ENCODE measurements at places on chromosomes 6 and 20.

- no peak for DNase-seq
Observed at GRCh38 chr6:139640448-139640847, 266.0 kb upstream of the CITED2 start.

GRCh38 chr20:57469418-57470211 is 55.3 kb downstream of the CTCFL start:
- DNase-seq: no peak

GRCh38 chr20:58117944-58118343 is 110.5 kb downstream of the ANKRD60 start:
- no peak for DNase-seq

- no peak for DNase-seq
Observed at GRCh38 chr6:87763901-87764300, 61.9 kb upstream of the AKIRIN2 start.

- no peak for DNase-seq
Observed at GRCh38 chr6:26349964-26350857, 14.8 kb upstream of the BTN3A2 start.

- no peak for DNase-seq
Observed at GRCh38 chr20:32395066-32395465, 36.9 kb downstream of the ASXL1 start.

- DNase-seq: no peak
Observed at GRCh38 chr6:20334334-20334733, 67.3 kb upstream of the E2F3 start.

- DNase-seq: no peak
Observed at GRCh38 chr6:135537741-135538301, 40.3 kb upstream of the AHI1 start.

DNA sequence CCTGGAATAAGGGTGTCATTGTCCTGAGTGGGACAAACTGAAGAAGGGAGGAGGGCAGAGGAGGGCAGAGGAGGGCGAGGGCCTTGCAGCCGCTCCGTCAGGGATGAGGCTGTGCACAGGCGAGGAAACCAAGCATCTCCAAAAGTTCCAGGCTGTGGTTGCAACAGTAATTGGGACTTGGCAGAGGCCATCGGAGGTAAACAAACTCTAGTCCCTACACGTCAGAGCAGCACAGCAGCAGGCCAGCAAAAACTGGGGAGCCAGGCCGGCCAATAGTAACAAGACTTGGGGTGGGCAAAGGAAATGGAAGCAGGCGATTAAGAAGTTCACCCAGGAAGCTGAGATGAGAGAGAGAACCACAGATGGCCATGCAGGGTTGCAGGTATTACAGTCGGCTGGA is 142.8 kb downstream of the SMOC2 start:
- DNase-seq: no peak

DNA sequence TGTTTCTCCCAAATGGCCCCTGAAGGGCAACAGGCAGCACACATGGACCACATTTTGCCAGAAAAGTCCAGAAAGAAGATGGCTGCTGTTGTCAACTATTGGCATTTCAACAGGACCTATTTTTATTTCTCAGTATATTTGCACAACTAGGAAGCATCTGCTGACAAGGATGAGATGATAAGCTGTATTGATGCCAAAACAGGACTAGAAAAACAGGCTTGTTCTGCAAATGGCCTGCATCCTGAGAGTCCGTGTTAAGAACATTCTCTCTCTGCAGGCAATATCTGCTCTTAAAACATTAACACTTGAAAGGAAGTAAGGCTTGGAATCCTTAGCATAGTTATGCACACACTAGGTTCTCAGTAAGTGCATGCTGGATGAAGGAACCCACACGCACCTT is 283.7 kb downstream of the ESR1 start:
- DNase-seq: no peak

GRCh38 chr6:68240726-68241125 is 394.4 kb upstream of the ADGRB3 start:
- no peak for DNase-seq

DNA sequence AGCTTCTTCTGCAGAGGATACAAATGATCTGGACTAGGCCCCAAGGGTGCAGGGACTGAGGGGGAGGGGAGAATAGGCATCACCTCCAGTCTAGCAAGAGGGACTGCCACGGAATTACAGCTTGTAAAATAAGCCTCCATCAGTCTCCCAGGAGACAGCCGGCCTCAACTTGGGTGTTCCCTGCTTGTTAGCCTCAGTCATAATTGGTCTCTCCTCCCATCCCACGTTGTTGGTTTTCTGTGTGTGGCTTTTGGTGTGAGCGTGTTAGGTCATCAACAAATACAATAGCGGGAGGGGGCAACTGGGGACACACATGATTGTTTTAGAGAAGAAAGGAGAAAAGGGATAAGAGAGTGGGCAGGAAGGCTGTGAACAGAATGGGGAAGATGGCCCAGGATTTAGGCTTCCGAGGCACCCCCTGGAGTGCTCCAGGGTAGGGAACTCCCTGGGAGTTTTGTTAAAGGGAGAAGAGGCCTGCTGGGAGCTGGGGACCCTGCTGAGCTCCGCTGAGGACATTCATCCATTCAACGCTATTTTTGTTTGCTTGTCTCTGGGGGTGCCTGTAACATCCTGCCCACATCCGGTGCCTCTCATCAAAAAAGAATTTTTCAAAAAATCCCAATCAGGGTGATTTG is 9.2 kb downstream of the FOXA2 start:
- no peak for DNase-seq

DNA sequence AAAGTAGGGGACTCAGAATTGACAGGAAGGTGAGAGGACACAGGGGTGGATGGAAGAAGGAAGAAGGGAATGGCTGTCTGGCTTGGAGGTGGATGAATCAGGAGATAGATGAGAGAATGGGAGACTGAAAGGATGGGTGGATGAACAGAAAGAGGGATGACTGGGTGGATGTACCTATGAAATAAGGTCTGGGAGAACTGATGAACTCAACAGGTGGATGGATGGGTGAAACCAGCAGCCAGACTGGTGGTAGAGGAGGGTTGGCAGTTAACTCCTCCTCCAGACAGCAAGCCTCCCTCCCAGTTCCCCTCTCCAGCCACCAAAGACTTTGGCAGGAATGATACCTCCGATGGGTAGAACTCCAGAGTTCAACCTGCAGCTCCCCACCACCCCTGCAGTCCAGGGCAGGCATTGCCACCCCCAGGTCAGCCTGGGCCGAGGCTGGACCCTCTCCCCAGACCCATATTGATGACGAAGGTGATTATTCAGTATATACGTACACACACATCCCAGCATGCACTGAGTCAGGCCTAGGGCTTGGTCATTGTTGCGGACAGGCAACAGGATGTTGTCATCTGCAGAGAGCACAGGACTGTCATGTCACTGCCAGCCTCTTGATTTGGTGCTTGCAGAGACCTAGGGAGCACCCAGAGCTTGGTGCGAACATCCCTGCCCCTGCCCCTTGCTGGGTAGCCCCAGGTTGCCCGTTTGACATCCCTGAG is 2.0 kb downstream of the SUN5 start:
- no peak for DNase-seq

GRCh38 chr6:157625111-157625510 is 197.9 kb upstream of the SNX9 start:
- no peak for DNase-seq

DNA sequence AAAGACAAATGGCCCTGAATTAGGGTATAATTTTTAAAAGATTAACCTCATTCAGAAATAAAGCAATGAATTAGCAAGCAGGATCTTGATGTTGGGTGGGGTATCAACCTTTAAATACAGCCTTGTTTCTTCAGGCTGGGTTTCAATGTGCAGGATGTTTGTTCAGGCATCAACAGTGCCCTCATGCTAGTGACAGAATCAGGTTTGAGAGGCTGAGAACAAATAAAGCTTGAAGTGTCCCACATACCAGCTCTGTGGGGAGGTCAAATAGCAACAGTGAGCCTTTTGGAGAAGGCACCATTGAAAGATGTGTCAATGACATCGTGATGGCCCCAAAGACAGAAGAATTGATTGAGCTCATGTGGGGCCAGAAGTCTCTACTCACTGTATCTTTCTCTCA is 68.2 kb downstream of the MTFR2 start:
- no peak for DNase-seq

- no peak for DNase-seq
Observed at GRCh38 chr20:59754551-59754950, 150.2 kb downstream of the PHACTR3 start.

GRCh38 chr6:87822011-87822410 is 120.0 kb upstream of the AKIRIN2 start:
- no peak for DNase-seq

DNA sequence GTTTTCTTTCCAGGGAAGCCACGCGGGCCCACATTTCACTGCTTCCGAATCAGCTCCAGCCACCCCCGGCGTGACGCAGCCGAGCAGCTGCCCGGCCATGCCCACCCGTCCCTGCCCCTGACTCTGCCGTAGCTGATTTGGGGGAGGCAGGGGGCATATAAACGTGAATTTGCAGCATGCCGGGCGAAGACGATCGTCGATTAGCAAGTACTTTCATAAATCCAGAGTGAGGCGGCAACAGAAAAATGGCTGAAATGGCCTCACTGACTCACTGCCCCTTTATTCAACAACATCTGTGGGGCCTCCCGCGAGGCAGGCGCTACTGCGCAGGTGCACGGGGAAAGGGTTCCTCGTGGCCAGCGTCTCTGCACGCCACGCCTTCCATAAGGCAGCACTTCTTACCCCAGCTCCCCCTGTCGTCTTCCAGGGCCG is 118.0 kb downstream of the DLL1 start:
- no peak for DNase-seq

DNA sequence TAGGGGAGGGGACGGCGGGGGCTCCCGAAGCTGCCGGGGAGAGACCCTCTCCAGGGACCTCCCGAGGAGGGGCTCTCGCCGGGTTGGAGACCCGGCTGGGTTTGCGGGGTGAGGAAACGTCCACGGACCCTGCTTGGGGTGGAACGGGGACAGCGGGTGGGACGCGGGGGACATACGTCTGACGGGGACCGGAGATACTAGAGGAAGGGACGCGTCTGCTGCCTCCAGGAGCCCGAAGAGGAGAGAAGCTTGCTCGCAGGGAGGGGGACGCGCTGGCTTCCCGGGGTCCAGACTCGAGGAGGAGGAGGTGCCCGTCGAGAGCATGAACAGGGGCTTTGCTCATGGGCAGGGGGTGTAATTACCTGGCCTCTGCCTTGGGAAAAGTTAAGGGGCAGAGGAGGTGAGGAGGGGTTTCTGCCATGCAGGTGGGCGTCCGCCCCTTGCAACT is 593 bp downstream of the DNMT3B start:
- no peak for DNase-seq

DNA sequence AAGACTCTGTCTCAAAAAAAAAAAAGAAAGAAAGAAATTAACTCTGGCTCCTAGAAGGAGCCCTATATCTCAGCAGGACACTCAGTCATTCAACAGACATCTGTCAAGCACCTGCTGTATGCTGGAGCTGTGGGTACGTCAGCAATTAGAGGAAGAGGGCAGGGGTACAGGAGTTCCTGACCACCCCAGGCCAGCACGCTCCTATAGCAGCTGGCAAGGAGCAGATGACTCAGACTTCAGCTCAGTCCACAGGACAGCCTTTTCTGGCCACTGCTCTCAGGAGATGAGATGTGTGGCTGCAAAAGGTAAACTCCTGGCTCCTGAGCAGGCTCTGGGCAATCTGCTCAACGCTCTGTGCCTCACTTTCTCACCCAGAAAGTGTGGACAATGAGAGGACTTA is 1.7 kb upstream of the RTEL1 start:
- no peak for DNase-seq

GRCh38 chr6:135434991-135435390 is 62.5 kb downstream of the AHI1 start:
- DNase-seq: no peak

DNA sequence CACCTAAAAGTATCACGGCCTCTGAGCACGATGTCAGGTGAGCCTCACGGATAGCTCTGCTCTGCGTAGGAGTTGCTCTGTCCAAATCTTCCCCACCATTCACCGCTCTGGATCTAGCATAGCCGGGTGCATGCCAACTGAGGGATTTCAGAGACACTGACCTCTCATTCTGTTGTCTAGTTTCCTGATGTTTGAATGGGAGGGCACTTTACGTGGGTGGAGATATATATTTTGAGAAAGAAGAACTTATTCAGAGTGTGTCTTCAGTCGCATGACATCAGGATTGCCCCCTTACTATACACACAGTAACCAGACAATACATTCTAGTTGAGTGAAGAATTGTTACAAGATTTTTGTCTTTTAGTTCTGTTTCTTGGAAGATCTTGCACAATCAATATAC is 96.5 kb upstream of the CITED2 start:
- no peak for DNase-seq

Data from HFF-Myc (cell line).